Activated naive CD4-positive, alpha-beta T cell treated with Interleukin-2 at 50 U/mL for 16 hours (primary cell): ENCODE measurements at places on chromosomes 11 and 22.

- DNase-seq, result no peak
These were observed 12.3 kb upstream of the OR56A3 start for GRCh38 chr11:5929571-5930368.

DNA sequence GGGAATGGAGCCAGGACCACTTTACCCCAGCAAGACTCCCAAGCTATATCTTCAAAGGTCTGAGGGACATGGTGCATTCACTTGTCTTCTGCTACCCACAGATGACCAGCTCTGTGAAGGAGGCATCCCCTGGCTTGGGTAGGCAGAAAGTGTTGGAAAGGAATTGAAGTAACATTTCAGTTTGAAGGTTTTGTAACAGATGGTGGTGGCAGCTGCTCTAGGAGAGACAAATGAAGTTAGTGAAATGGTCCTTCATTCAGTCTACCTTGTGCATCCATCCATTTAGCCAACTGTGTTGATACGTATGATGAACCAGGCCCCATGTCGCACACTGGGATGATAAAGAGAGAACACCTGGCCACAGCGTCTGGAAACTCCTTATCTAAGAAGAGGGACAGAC, 140.5 kb downstream of the COMMD9 start:
- no peak for DNase-seq

- DNase-seq, result peak; percentile 88
These were observed 16.6 kb downstream of the CRELD2 start for GRCh38 chr22:49934891-49935557.

DNA sequence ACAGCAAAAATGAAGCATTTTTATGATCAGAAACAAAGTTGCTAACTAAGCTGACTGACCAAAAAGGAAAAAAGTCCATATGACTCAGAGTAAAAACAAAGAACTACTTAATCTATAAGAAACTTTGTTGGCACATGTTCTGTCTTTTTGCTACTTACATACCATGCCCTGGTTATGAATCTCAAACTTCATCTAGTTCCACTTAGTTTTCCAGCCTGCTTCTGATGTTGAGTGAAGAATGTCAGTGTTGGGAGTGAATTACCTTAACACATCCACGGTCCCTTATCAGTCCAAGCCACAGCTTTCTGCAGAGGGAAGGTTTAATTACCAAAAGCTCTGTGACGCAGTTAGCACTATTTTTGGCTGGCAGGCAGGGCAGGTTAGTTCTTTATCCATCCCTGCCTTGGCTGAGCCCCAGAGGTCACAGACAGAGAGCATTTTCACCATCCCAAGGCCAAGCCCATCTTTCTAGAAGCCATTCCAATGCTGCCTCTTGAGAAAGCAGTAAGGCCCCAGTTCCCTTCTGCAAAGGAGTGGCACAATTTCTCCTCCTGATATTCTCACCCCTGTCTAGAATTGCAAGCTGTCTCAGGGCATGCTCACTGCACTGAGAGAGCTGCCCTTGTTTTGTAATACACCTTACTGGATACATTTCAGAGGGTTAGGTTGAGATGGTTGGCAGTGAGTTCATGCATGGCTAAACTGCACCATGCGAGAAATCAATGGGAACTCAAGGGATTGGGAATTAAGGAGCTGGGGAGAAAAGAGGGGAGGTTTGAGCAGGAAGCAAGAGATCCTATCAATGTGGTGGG, 67.1 kb downstream of the SLC1A2 start:
- no peak for DNase-seq

DNA sequence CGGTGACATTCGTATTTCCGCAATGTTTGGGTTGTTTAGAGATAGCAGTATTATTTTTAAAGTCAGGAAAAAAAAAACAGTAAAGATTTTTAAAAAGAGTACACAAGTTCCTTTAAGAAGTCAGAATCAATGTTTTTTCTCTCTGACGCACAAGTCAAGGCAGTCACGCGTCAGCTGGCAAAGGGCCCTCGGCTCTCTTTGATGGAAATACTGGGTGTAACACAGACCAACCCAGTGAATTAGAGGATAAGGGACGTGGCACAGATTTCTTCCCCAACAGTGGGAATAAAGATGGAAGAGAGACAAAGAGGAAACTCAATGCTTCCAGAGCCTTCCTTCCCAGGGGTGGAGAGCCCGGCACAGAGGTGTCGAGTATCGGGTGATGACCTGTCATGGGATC, 13.4 kb downstream of the ASCC2 start:
- DNase-seq, result no peak

- DNase-seq, result no peak
These were observed 12.6 kb downstream of the SERPIND1 start for GRCh38 chr22:20786536-20786979.

GRCh38 chr11:3942956-3943497, 87.6 kb downstream of the STIM1 start:
- DNase-seq, result no peak

- peak; percentile 56 for DNase-seq
These were observed 22.0 kb downstream of the JAML start for GRCh38 chr11:118202599-118203422.

DNA sequence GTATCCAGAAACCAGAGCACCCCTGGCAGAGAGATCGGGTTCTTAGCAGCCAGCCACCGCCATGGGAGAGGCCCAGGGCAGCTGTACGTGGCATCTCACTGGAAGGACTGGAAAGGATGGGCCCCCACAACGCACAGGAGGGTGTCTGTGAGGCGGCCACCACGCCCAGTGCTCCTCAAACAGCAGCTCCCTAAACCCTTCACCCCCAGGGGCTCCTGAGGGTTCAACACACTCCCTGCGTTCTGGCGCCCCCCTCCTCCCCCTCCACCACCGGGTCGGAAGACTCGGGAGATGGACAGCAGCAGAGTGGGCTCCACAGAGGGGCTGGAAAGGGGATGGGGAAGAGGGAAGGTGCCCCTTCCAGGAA, 1.1 kb downstream of the MAPK12 start:
- no peak for DNase-seq

DNA sequence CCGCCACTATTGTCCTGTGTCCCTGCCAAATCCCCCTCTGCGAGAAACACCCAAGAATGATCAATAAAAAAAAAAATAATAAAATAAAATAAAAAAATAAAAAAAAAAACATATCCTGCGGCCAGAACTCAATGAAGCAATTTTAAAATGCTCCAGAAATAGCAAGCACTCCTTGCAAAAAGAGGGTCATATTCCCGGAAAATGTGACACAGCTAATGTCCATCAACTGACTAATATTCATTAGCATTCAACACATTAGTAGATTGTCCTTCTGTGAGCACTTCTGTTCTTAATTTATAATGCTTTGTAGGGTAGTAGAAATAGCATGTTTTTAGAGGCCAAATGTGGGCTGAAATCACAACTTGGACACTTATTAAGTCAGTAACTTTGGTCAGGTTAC, 252.3 kb upstream of the SESN3 start:
- no peak for DNase-seq

DNA sequence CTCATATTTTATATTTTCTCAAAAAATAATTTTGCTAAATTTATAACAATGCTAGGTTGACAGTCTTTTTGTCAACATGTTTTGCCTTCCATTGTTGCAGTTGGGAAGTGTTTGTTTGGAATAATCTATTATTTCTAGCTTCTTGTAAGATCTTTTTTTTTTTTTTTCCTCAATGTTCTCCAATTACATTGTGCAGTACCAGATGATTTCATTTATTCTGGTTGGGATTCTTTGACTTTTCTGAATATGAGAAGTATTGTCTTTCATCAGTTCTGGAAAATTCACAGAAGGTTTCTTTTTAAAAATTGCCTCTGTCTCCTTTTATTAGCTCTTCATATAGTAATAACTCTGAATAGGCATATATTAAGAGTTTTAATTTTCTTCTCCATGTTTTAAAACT, 245.4 kb downstream of the DYNC2H1 start:
- no peak for DNase-seq

- no peak for DNase-seq
These were observed 15.5 kb upstream of the DEPDC7 start for GRCh38 chr11:33000181-33000580.

- DNase-seq, result peak; percentile 97
These were observed 6.7 kb downstream of the CENPM start for GRCh38 chr22:41939981-41940831.

DNA sequence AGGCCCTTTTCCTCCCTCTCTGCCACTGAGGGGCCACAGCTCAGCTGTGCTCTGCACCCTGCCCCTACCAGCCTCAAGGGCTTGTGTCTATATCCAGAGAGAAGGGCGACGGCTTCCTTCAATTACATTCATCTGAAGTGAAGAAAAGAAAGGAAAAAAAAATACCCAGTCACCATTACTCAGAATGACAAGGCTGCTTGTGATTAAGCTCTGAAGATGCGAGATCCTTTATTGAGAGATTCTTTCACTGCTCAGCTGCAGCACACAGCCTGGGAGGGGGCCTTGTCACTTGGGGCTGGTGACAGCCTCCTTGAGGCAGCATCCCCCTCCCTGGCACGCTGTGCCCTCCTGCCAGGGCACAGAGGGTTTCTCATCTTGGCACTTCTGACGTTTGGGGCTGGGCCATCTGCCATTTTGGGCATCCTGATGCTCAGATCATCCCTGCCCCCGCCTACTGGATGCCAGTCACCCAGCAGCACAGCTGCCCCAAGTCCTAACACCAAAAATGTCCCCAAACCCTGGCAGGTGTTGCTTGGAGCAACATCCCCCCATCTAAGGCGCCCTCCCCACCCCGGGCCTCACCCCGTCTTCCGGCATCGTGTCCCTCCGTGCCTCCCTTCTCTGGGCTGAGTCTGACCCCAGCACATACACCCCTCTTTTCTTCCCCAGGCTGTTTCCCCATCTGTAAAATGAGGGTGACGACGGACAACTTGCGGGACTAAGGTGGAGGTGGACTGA, 1394.7 kb downstream of the BRD1 start:
- DNase-seq, result no peak

DNA sequence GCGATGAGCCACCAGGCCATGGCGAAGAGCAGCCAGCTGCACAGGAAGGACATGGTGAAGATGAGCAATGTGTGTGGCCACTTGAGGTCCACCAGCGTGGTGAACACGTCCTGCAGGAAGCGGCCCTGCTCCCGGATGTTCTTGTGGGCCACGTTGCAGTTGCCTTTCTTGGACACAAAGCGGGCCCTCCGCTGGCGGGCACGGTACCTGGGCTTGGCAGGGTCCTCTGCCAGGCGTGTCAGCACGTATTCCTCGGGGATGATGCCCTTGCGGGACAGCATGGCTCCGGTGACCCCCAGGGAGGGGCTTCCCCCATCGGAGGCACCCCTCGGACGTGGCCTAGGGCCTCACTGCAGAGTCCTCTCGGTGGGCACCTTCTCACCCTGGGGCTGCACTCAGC, 648 bp downstream of the KCNJ11 start:
- no peak for DNase-seq

GRCh38 chr11:34051349-34052035, at the start of gene CAPRIN1:
TSS of gene CAPRIN1 (plus strand) at chr11:34051731. CDS start at chr11:34052421, 690 bp downstream.
- DNase-seq, result peak; percentile 86

DNA sequence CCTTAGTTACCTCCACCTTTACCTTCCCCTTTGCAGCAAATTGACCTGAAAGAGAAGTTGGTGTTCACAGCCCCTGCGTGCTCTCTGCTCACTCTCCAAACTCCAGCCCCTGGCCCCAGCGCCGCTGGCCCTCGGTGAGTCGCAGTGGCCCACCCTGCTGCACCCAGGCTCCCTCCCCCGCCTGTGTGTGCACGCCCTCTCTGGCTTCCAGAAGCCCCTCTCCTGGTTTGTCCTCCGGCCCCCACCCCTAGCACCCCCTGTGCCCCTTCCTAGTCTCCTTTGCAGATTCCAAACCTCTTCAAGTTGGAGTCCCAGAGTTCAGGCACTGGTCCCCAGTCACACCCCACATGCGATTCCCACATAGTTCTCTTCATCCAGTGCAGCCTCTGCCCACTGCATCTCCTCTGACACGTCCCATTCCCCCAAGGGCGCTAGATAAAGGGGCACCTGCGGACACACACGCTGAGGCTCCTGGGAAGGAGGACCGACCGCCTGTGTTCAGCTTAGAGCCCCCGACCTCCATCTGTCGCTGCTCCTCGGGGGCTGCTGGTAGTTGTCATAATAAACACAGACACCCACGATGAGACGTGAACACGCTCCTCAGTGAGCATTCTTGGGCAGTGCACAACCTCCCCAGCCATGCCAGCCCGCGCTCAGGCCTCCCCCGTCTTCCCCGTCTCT, 1.5 kb upstream of the PHRF1 start:
- DNase-seq, result peak; percentile 32

DNA sequence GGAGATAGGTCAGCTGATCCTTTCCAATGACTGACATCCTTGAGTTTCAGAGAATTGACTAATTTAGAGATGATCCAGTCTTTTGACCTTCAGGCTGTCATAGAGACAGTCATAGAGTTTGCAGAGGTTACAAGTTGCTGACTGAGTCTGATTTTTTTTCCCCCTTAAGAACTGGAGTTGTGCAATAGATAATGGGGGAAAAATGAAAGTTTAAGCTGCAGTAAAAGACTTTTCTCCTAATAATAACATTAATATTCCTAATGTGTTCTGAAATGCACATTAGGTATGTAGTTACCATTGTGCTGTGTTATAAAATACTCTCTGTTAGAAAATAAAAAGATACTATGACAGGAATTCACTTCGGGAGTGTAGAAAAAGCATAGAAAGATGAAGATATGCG, 876.9 kb upstream of the RAG2 start:
- DNase-seq, result no peak

DNA sequence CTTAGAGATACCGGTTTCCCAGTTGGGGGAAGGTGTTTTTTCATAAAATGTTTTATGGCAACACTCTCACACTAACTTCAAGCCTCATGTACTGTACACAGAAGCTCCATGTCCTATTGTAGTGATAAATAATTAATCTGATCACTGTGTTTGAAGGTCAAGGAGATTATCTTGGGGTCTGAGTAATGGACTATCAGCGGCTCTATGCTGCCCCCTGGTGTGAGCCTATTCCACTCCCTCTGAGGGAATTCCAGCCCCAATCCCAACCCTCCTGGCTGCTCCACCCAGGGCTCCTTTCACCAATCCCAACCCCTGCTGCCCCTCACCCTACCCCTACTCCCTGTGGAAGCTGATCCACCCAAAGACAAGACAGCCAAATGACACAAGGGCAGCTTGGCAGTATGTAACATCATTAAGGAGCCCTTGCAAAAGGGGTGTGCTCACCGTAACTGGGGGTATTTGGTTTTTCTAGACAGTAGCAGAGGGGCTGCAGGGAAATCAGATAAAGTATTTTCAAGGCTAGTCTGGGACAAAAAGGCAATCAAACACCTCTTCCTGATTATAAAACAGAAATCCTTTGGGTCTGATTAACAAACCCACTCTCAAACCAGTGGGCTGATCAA, 22.3 kb downstream of the HPS4 start:
- peak; percentile 45 for DNase-seq

GRCh38 chr11:27611947-27612455, 88.3 kb downstream of the BDNF start:
- no peak for DNase-seq
